Stimulated activated CD4-positive, alpha-beta T cell treated with anti-CD3 and anti-CD28 coated beads, Interleukin-1b, Interleukin-23, amount 100 ng/mL, for 1 hour (primary cell): ENCODE measurements at places on chromosomes 4 and X.

GRCh38 chr4:10962246-10962645, 277.7 kb upstream of the CLNK start:
- DNase-seq, result no peak

DNA sequence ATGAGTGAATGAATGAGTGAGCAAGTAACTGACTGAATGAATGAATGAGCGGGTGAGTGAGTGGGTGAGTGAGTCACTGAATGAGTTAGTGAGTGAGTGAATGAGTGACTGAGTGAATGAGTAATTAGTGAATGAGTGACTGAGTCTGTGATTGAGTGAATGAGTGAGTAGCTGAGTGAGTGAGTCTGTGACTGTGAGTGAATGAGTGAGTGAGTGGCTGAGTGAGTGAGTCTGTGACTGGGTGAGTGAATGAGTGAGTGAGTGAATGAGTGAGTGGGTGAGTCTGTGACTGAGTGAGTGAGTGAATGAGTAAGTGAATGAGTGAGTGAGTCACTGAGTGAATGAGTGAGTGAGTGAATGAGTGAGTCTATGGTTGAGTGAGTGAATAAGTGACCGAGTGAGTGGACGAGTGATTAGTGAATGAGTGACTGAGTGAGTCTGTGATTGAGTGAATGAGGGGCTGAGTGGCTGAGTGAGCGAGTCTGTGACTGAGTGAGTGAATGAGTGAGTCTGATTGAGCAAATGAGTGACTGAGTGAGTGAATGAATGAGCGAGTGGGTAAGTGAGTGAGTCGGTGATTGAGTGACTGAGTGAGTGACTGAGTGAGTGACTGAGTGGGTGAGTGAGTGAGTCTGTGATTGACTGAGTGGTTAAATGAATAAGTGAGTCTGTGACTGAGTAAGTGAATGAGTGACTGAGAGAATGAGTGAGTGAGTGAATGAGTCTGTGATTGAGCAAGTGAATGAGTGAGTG, 223.0 kb upstream of the PSAPL1 start:
- DNase-seq, result no peak

- DNase-seq, result no peak
Observed at GRCh38 chr4:7747566-7747965, 192.1 kb downstream of the AFAP1 start.

GRCh38 chr4:158721680-158722079, 1.5 kb downstream of the PPID start:
- DNase-seq, result no peak

- no peak for DNase-seq
Observed at GRCh38 chr4:149902242-149902641, 86.6 kb upstream of the IQCM start.

DNA sequence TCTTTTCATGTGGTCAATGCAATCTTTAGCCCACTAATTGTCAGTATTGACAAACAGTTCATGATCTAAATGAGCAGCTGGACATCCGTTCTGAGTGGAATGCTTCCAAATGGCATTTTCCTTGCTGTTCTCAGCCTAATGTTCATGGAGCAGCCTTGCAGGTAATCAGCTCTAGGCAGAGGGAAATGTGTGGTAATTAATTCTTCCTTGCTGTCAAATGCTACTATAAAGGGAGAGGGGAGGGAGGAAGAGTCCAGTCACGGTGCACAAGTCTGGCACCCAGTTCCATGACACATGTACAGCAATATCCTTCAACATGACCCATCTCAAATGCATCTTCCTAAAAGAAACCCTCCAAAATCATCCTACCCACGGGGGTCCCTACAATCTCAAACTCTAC, 88.5 kb downstream of the LDB2 start:
- DNase-seq, result no peak

GRCh38 chrX:10903523-10903922, 207.6 kb upstream of the HCCS start:
- DNase-seq, result no peak

GRCh38 chr4:141922236-141922635, 285.9 kb downstream of the IL15 start:
- no peak for DNase-seq

DNA sequence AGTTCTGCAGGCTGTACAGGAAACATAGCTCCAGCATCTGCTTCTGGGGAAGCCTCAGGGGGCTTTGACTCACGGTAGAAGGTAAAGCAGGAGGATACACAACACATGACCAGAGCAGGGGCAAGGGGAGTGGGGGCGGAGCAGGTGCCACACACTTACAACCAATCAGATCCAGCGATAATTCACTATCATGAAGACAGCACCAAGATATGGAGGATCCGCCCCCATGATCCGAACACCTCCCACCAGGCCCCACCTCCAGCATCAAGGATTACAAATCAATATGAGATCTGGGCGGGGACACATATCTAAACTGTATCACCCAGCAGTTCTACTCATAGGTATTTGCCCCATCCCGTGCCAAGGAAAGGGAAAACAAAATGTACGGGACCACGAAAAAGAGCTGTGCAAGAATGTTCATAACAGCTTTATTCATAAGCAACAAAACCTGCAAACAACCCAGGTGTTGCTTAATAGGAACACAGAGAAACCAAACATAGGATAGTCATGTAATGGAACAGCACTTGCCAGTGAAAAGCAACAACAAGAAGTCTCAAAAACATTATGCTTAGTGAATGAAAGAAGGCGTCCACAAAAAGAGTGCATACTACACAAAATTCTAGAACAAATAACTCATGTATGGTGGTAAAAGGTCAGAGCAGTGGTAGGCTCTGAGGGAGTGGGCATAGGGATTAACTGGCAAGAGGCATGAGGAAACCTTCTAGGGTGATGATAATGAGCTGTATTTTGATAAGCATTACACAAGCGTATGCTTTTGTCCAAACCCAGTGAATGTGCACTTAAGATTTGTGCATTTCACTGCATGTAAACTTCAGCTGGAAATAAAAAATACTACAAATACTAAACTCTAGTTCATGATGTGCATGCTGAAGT, 130.9 kb upstream of the FAM9B start:
- DNase-seq, result no peak

GRCh38 chrX:152642931-152643564, 5.4 kb downstream of the GABRQ start:
- DNase-seq, result no peak
